Stimulated activated CD4-positive, alpha-beta T cell treated with anti-CD3 and anti-CD28 coated beads, Interleukin-1b, Interleukin-23, amount 100 ng/mL, for 24 hours (primary cell): ENCODE measurements at places on chromosomes 5 and 9.
A peak's percentile ranks its signal among the peaks of the same experiment; 100 is the strongest.

DNA sequence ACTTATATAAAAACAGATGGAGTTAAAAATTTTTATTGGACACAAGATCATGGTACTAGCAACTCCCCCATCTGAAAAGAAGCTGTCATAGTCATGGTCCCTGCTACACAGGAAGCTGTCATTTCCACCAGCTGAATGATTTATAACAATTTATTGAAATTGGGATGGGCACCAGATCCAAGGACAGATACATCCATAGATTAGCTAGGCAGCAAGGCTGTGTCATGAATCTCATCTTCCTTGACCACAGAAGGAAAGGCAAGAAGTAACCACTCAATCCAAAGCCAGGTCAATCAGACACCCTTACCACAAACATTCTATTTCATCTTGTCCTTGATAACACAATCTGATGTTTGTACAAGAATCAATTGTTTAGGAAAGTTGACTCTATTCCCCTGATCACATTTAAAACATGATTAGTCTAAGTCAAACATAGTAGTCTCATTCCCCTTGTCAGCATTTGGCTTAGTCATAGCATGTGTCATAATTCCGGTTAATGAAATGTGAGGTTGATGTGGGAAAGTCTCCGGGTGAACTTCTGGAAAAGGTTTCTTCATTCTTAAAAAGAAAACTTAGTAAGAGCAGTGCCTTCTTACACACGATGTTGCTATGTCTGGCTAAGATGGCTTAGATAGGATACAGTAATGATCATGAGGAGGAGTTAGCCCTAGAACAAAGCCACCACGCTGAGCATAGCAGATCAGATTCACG is 462.6 kb upstream of the PAPPA start:
- DNase-seq: no peak

DNA sequence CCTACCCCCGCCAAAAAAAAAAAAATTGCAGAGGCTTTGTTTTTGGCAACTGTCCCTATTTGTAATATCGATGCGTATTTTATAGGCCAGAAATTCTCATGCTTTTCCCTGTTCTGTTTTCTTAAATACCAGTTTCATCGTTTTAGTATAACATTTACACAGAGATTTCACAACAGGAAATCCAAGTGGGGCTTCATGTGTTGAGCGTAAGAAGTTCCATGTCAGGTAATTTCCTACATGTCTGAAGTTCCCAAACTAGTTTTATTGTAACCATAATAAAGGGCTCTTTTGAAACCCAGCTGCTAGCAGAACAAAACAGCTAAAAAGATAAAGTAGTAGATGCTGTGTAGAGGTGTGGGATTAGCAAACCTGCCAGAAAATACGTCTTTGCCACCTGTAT is 4.2 kb downstream of the SMC5 start:
- no peak for DNase-seq

- no peak for DNase-seq
Observed at GRCh38 chr5:13987843-13988464, 43.5 kb upstream of the DNAH5 start.

- no peak for DNase-seq
Observed at GRCh38 chr9:106829666-106830408, 33.1 kb upstream of the ZNF462 start.

- no peak for DNase-seq
Observed at GRCh38 chr9:137606734-137607138, 1.2 kb downstream of the ARRDC1 start.

DNA sequence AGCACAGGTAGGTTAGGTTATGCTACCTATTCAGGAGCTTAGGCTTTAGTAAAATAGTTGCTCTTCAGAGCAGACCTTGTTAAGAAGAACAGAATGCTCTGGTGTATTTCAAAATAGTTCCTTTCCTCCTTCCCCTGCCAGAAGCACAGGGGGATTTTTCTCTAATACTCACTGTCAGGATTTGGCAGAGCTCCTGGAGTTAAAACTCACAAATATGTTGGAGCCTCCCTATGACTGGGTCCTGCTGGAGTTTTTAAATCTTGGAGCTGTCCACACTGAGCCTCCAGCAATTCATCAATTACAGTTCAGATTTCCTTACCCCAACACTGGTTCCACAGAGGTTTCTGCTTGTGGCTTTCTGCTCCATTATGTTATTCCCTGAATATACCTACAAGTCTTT is 1233.8 kb upstream of the WWC1 start:
- no peak for DNase-seq

- no peak for DNase-seq
Observed at GRCh38 chr5:535846-536698, 11.8 kb upstream of the SLC9A3 start.

- peak; percentile 76 for DNase-seq
Observed at GRCh38 chr9:469672-470551, 255.2 kb downstream of the DOCK8 start.

DNA sequence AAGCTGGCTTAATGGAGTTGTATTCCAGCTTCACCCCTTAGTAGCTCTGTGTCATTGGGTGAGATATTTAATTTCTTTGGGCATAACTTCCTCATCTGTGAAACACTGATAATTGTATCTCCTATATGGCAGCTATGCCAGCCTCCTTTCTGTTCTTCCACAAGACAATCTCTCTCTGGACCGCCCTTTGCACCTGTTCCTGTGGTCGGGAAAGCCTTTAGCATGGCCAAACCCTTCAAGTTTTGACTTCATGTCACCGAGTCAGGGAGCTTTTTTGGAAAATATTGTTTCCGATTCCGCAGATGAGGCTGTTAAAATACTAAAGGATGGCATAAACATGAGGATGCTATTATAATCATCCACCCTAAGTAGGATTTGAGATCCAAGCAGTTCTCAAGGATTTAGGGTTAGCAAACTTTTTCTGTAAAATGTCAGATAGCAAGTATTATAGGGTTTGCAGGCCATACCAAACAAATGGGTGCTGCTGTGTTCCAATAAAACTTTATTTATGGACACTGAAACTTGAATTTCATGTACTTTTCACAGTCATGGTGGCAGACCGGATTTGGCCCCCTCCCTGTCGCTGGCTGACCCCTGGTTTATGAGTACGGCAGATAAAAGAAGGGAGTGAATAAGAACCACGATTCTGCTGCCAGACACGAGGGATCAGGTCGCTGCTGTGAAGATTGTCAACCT is 695 bp upstream of the NDFIP1 start:
- no peak for DNase-seq

GRCh38 chr5:1720396-1721110 is 79.1 kb downstream of the MRPL36 start:
- no peak for DNase-seq

DNA sequence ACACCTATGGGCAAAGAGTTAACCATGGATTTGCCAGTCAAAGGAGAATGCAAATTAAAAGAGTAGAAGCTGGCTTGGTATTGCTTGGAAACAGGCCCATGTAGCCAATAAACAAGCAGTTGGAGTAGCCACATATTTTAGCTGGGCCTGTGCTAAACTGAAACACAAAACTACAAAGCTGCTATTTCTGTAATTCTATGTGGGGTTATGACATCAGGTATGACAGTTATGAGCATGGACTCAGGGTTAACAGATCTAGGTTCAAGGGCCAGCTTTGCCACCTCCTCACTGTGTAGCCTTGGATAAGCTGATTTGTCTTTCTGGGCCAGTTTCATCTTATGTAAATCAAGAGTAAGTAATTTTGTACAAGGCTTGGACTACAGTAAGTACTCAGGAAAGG is 142.7 kb downstream of the PIP5K1B start:
- DNase-seq: no peak

DNA sequence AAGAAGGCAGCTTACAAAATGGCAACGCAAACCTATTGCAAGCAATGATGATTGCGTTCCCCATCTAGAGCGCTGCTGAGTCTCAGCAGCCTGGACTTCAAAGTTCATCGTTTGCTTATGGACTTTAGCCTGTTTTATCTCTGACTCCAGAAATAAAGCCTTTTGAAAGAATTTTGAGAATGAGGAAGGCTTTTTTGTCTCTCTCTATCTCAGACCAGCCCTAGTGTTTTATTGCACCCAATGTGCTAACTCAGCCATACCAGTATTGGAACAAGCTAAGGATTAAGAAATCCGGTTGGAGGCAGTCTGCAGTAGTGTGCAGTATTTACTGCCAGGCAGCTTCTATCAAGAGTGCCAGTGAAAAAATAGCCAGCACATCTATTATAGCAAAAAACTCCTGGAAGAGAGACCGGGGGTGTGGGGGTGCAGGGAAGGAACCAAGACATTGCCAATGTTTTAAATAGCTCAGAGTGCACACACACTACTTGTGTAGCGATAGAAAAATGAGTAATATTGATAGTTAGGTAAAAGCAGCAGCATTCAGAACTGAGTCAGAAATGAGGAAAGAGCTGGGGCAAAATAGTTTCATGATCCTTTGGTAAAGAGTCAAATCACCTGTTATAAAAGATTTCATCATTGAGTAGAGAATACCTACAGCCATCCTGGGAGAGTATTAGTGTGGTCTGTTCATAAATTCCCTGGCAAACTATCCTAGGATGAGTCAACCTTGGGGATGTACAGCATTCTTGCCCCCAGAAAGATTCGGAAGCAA is 219.0 kb downstream of the ZNF608 start:
- DNase-seq: no peak

DNA sequence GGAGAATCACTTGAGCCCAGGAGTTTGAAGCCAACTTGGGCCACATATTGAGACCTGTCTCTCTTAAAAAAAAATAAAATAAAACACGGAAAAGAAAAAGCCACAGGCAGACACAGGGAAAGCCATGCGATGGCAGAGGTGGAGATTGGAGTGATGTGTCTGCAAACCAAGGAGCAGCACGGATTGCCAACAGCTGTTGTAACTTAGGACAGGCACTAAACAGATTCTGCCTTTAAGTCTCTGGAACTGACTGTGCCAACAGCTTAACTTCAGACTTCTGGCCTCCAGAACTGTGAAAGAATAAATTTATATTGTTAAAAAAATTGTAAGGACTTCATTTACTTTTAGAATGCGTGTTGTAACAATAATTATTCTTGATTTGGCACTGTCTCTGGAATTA is 318.5 kb upstream of the CHD1 start:
- DNase-seq: no peak
